Renal cortex interstitium (tissue), 15 donors: ENCODE measurements at places on chromosomes 1 and 21.

DNA sequence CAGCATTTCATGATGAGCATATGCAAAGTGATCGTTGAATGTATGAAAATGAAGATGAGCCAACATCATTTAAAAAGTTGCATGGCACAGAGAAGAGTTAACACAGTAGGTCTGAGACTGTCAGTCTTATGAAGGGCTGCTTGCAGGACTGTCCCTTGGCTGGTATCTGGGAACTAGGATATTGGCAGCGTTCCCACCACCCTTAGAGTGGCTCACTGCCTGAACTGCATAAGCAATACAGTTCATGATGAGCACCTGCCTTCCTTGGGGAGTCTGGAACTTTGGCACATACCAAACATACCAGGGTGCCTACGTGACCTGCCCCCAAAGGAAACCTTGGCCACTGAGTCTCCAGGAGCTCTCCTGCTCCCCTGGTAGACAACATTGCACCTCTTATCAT, 161.8 kb downstream of the DSCAM start:
- DNase-seq: no peak

- DNase-seq: no peak
Observed at GRCh38 chr1:89908672-89909436, 86.1 kb upstream of the ZNF326 start.

DNA sequence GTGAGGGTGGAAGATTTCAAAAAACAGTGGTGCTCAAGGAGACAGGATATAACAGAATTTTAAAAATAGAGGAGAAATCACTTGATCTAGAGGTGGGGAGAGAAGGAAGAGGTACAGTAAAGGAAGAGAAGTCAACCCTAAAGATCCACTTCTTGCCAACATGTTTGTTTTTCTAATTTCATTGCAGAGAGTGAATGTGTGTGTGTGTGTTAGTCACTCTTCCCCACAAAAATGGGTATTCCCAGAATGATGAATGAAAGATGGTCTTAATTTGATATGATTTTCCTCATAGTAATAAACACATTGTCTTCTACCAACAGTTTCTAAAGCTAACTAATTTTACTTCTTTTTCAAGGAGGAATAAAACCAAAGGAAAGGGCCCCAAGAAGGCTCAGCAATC, 74.2 kb upstream of the NGF start:
- DNase-seq: no peak

GRCh38 chr1:39328095-39328494, 123.6 kb downstream of the MACF1 start:
- no peak for DNase-seq

GRCh38 chr1:115211071-115211745, 121.9 kb upstream of the TSPAN2 start:
- no peak for DNase-seq

DNA sequence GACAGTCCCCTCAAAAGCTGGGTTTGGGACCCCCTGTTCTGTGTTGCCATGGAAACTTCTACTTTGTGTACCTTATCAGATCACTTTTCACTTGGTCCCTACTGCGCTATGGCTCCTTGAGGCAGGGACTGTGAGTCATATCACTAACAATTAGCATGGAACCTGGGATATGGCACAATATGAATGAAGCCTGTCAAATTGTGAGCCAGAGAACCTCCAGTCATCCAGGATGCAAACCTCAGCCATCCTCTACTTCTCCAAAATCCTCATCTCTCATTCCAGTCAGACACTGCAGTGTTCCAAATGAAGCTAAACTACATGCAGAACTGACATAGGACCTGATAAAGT, 11.2 kb upstream of the CAPZB start:
- no peak for DNase-seq

GRCh38 chr1:22123071-22123390, 19.9 kb downstream of the WNT4 start:
- no peak for DNase-seq

DNA sequence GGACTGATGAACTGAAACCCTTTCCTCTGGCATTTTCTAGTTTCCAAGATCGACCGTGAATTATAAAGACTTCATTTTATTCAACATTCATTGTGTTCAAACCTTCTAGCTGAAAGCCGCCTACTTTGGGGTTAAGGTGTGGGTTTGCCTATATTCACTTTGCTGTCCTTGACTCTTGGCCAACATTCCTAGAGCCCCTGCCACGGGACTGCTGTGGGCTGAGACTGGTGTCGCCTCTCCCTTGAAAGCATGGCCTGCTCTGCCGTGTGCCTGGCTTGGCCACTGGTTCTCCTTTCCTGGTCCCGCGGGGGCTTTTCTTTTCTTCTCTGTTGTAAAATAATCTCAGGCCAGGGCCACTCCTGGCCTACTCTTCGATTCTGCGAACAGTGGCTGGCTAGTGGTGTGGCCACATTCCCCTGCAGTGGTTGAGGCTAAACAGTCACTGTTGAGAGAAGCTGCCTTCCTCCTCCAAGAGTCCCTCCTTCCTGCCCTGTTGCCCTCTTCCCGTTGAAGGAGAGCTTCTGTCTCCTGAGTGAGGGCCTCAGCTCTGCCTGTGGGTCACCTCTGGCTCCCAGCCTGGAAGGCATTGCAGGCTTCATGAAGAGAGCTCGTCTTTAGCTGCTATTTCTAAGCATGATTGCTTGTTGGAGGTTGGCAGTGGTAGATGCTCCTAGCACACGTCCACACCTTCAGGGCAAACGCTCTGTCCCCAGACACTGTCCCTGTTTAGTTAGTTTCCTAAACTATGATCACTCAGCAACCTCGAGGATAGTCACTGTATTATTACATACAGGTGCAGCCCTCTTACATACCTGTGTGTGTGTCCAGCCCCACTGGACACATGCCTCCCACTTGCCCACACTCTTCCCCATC, 80.5 kb downstream of the GALNT2 start:
- DNase-seq: no peak

DNA sequence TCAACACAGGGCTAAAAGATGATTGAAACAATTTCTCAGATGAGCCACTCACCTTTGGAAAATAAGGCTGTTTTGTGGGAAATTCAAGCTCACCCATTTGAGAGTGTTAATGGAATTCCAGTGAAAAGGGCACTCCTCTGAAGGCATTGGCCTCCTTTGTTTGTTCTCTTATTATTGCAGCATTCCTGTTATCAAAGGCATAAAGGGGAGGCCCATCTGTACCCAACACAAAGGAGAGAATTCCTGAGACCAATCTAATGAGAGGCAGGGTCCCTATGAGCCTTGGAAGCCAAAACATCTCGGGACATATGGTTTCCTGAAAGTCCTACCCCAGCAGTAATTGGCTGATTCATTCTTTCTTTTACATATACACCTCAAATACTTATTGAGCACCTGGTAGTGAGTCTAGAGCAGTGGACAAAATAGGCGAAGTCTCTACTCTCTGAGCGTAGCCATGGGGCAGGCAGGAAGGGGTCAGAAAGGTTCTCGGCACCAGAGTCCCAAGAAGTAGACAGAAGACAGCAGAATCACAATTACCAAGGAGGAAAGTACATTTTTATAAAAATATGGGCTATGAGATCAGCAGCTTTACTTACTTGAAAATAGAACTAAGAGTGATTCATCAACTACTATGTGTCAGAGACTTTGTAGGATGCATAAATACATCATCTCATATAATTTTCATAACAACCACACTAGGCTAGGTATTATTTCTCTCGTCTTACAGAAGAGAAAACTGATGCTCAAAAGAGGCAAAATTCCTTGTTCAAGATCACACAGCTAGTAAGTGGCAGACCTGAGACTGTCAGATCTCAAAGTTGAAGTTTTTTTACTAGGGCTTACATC, 218.7 kb downstream of the DAB1 start:
- no peak for DNase-seq

- DNase-seq: no peak
Observed at GRCh38 chr21:31308584-31308983, 35.5 kb downstream of the TIAM1 start.

GRCh38 chr1:215118081-215118480, 35.5 kb downstream of the KCNK2 start:
- DNase-seq: no peak

GRCh38 chr1:15090373-15090772, 63.2 kb upstream of the TMEM51 start:
- DNase-seq: peak; percentile 57

- DNase-seq: no peak
Observed at GRCh38 chr1:35532497-35533223, 24.5 kb downstream of the KIAA0319L start.

GRCh38 chr1:198676253-198676652, 37.4 kb downstream of the PTPRC start:
- no peak for DNase-seq

DNA sequence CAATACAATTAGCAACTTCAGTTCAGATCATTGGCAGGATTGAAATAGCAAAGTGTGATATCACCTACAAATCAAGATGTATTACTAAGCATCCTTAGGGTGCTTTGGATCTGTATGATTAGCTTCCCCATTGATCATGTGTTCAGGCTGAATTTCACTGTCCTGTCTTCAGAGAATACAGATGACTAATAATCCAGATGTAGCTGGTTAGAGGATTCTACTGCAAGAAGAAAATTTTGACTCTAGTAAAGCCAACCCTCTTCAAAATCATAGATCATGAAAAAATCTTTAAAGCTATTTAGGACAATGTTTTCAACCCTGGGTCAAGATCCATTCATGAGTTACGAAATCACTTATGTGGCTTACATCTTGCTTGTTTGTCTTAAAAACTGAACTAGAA, 184.4 kb downstream of the PTGER3 start:
- DNase-seq: no peak

DNA sequence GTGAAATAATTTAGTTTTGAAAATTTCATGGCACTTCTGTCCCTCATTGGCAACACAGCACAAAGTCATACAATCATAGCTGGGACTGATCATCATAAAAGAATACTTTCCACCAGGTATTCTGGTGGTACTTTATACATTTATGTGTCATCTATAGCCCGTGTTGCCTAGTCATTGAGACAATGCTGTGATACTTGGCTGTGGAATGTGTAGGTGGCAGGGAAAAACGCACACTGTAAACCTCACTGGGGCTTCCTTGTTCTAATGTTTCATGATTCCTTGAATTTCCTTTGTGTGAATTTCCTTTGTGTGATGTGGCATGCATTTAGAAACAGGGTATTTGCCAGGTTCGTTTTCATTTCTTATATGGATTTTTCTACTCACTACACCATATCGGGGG, 118.3 kb downstream of the FMN2 start:
- DNase-seq: no peak

DNA sequence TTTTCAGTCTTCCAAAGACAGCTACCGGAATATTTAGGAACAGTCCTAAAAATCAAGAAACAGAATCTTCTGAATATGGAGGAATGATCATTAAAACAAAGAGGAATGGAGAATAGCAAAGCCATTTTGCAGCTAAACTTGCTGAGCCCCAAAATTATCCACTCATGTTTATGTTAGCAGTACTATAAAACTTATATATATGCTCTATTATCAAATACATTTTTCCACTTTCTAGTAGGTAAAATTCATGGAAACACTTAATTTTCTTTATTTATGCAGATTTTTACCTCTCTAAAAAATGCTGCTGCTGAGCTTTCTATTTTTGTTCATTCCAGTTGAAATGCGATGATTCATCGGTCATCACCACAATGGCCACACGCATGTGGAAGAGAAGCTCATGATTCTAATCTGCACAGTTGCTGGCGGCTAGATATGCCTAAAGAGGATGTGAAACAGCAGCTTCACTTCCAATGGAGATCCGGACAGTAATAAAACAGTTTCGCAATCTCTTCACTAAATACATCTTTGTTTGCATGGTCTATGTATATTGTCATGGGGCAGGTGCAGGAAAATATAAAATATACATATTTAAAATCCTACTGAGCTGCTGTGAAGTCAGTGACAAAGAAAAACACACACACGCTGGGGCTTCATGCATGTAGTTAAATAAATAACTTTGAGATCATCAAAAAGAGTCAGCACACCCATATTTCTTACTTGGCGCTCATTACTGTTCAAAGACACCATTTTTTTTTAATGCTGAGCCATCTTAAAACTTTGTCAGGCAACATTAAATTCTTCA, 292.2 kb downstream of the SMYD3 start:
- DNase-seq: no peak

DNA sequence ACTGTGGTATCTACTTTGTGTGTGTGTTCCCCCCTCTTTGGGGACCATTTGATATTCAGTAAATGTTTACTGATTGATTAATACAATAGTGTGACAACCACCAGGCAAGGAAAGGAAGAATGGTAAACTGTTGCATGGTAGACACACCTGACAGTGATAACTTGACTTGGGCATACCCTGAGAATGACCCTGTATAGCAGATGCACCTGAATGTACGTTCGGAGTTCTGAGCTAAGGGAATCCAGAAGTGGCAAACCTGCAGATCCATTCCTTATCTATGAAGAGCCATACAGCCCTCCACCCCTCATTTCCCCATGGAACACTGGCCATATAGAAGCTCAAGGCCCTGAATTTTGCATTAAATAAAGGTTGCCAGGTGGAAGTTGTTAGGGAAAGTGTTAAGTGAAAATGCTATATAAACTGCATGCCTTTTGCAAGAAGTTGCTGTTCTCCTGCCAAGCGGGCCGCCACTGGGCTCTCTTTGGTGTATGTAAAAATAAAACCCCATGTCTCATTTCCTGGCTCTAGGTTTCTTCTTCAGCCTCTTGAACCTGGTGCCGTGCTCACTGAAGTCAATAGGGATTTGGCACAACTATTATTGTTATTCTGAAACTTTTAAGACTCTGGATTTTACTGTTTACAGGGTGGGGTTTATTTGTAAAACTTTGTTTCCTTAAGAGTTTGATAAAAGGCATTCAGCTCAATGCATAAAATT, 32.6 kb upstream of the DENND1B start:
- DNase-seq: no peak

GRCh38 chr1:60427701-60428100, 354.1 kb upstream of the C1orf87 start:
- no peak for DNase-seq

GRCh38 chr1:29708796-29709703, 472.7 kb downstream of the PTPRU start:
- DNase-seq: no peak

GRCh38 chr1:116076831-116077230, 34.4 kb upstream of the MAB21L3 start:
- no peak for DNase-seq

DNA sequence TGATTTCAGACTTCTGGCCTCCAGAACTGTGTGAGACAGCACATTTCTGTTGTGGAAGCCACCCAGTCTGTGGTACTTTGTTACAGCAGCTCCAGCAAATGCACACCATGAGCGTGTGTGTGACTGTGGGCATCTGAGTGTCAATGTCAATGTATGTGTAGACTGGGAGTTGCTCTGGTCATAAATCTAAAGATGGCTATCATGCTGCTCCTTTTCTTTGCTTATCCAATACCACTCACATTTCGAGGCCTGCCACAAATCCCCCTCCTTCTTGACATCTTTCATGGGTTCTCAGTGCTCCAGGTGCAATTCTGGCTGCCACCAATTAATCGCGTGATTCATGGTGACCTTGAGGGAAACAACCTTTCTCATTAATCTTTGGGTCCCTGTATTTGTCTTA, 141.2 kb downstream of the RWDD3 start:
- DNase-seq: no peak

GRCh38 chr1:109643385-109644230, 12.3 kb upstream of the GSTM4 start:
- DNase-seq: peak; percentile 74
